ENCODE measurements at places on chromosomes 16 and 17.
A peak's percentile ranks its signal among the peaks of the same experiment; 100 is the strongest.

DNA sequence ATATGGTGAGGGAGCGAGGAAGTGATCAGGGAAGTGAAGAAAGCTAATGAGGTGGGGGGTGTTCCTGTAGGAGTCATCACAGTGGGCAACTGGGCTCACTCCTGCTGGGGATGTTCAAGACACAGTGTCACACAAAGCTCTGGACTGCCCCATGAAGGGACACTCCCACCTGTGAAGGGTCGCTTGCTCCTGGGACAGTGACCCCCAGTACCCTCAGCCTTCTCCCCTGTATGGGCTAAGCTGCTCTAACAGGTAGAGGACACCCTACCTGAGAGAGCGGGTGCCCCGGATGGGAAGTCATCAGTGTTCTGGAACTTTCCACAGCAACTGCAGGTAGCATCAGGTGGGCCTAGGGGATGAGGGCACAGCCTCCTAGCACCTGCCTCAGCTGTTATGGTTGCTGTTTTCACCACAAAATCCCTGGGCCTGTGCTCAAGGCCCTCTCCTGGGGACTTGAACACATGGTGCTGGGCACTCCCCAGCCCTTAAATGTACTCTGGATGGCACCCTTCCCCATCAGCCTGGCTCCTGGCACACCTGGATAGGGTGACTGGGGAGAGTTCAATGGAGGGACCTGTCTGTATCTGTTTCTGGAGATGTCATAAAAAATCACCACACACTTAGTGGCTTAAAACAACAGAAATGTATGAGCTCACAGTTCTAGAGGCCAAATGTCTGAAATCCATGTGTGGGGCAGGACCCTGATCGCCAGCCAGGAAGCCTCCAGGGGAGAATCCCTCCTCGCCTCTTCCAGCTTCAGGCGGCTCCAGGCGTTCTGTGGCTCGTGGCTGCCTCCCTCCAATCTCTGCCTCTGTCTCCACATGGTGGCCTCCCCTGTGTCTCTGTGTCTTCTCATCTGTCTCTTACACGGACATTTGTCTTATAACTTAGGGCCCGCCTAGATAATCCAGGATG is 104.0 kb upstream of the CDH5 start:
- DNase-seq = no peak

- peak; percentile 28 for DNase-seq
Observed at GRCh38 chr17:81018044-81018802, 16.7 kb upstream of the BAIAP2 start.

GRCh38 chr17:50935221-50935995 is 69.3 kb upstream of the TOB1 start:
- no peak for DNase-seq

DNA sequence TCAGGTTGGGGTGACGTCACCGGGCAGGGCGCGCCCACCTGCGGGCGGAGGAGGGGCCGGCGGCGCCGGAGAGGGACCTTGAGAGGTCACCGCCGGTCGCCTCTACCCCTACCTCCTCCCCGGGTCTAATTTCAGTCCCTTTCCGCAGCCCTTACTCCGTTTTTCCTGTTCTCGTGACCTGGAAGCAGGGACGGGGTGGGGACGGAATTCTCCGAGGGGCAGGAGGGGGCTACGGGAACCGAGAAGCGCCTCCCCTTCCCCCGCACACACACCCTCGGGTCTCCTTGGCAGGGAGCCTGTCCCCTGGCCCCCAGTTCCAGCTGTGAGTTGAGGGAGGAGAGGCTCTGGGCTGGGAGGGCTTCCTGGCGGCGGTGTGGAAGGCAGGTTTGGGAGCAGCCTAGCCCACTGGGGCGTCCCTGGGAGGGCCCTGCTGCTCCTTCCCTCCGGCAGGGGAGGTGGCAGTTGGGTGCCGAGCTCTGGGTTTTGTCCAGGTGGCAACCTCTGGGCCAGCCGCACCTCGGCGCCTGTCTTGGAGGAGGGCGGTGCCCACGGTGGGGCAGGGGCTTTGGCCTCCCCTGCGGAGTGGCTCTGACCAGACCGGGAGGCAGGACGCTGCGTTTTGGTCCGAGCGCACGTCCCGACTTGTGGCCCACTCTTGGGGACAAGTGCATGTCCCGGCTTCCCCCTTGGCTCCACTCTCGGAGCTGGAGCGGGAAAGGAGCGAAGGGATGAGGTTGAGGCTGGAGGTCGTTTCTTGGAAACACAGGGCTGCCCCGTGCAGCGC is 773 bp downstream of the SYNGR3 start:
- peak; percentile 5 for DNase-seq
